SHP77 treated with DMSO at 0.1 percent for 48 hours (cell line): ENCODE measurements at places on chromosomes 4 and X.

DNA sequence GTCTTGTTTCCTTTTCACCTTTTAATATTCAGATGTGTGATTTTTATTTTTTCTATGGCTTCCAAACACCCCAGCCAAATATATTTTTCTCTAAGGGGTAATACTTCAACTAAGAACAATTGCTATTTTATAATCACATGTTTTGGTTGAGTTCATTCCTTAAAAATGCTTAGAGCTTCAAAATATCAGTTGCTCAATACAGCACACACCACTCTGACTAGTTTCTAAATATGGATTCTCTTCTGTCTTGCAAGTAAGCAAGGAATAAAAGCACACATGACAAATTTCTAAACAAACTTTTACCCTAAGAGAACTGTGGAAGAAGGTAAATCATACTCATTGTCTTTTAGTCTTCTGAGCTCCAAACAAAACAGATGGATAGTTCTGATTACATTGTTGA lies 27.2 kb downstream of the ANTXR2 start:
- DNase-seq = no peak

DNA sequence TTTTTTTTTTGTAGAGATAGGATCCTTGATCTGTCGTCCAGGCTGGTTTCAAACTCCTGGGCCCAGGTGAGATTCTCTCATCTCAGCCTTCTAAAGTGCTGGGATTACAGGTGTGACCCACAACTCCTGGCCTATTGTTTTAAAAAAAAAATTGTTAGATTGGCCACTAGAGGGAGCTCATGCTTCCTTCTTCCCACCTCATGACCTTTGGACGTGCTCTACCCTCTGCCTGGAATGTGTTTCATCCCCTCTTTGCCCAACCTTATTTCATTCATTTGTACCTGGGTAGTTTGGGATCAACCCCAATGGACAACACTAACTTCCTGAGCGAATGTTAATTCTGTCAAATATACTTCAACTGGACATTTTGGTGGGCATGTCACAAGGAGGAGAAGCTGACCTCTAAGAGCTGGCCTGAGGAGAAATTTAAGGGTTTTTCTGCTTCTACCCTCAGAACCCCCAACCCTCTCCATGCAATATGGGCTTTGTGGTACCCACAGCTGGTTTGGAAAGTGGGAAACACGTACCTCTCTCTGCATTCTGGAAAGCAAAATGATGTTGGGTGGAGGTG lies 6.4 kb downstream of the PPEF2 start:
- DNase-seq = peak; percentile 28

GRCh38 chr4:84966382-84967242 lies at the start of gene WDFY3:
Gene WDFY3, minus strand, starts transcription at chr4:84966690. Its CDS starts 106,099 bp downstream, at chr4:84860591.
- peak; percentile 72 for DNase-seq

GRCh38 chr4:183105092-183105491 lies 6.0 kb downstream of the WWC2 start:
- DNase-seq = no peak

- DNase-seq = no peak
These were observed 115.7 kb upstream of the GATB start for GRCh38 chr4:151876381-151876988.

DNA sequence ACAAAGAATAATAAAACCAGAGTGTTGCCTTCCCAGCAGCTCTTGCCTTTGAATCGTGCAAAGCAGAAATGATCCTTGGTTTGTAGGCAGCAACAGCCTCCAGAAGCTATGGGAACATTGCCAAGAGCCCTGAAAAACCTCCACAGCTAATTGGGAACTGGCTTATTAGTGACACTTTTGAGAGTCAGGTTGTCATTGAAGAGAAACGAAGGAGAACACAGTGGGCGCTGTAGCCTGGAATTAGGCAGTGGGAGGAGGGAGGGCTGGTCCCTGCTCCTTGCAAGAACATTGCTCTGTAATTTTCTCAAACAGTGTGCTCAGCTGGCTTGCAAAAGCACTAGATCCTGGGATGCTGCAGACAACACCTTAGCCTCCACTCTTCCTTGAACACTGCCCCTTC lies 331.5 kb upstream of the EMCN start:
- no peak for DNase-seq

GRCh38 chr4:148779771-148780170 lies 337.6 kb upstream of the NR3C2 start:
- no peak for DNase-seq
